ENCODE measurements at places on chromosomes 11 and 22. TPM values are rescaled to one million over a fixed set of nuclear protein-coding genes. Genes with fewer than 3 reads are reported as not detected.

GRCh38 chr11:8036002-8036802 lies 44.8 kb upstream of the TUB start:
- no peak for DNase-seq
- H3K4me1 ChIP-seq, result no peaks in the 10 kb centered on the region
- H3K36me3 ChIP-seq, result no peaks in the 10 kb centered on the region
- no peak overlapping the region for H3K4me3 ChIP-seq
- H3K27me3 ChIP-seq, result no peaks in the 10 kb centered on the region

Gene IL10RA
- total RNA-seq, result 24.6 TPM

Gene NXPE2
- total RNA-seq, result 20.2 TPM

DNA sequence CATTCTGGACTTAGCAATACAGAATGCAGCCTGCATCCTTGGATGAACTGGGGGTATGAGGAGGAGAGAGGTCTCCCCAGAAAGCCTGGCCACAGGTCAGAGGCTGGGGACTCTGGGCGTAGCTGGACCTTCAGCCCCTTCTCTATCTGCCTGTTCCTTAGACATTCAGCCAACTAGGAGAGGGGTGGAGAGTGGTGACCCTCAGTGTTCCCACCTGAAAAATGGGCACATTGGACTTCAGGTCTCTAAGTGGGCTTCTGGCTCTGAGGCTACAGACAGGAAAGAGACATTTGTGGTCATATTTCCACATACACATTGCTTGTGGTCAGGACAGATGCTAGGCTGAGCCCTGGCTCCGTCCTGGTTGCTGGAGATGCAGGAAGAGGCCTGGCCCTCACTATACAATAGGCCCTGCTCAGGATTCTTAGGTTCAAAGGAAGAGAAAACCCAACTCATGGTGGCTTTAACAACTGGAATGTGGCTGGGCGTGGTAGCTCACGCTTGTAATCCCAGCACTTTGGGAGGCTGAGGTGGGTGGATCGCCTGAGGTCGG lies 30.1 kb upstream of the CBX7 start:
- no peak overlapping the region for H3K4me3 ChIP-seq
- no peaks in the 10 kb centered on the region for H3K36me3 ChIP-seq
- no peaks in the 10 kb centered on the region for H3K4me1 ChIP-seq

DNA sequence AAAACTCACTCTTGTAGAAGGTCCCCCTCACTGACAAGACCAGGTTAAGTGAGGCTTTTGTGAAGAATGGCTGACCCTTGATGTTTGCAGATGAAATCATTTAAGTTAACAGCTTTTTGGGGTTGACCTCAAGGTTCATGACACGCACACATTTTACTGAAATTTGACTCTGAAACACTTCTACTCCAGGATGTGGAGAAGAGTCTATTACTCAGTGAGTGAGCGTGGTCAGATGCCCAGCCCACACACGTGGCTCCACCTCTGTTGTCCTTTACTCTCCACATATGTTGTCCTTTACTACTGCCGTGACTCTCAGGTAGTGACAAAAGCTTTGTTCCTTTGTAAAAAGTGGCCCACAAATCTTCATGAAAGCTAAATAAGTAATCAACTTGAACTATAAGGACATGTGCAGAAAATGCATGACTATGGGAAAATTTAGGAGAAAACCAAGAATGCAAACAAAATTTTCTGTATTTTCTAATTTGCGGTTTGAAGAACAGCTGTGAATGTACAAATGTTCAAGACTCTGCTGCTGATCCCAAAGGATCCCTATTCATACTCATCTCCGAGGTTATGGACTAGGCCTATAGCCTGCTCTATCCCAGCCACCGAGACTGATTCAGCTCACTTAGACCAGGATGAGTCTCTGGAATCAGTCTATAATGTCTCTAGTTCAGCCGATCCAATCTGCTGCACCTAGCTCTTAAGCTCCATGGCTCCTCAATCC lies 22.4 kb downstream of the XRRA1 start:
- no peak overlapping the region for H3K4me3 ChIP-seq
- H3K27me3 ChIP-seq, result no peaks in the 10 kb centered on the region
- no peaks in the 10 kb centered on the region for H3K4me1 ChIP-seq
- no peaks in the 10 kb centered on the region for H3K36me3 ChIP-seq

DNA sequence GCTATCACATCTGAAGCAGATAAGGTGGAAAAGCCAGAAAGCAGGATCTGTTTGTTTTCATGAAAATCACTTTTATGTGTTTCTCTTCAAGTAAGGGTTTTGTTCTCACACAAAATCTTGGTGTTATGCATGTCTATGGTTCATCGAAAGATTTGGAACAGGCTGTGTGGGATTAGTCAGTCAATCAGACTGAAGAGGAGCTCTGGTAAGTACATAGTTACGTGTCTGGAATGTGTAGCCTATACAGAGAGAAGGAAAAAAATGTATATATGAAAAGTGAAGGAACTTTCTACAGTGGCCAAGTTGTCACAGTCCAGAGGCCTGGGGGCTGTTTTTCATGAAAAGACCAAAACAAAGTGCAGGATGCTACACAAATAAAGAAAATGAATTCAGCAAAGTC lies 156.7 kb downstream of the CNTN5 start:
- no peaks in the 10 kb centered on the region for H3K4me1 ChIP-seq
- DNase-seq, result no peak
- no peaks in the 10 kb centered on the region for H3K27me3 ChIP-seq
- H3K4me3 ChIP-seq, result no peak overlapping the region
- H3K27ac ChIP-seq, result no peak overlapping the region

- no peak for DNase-seq
- no peaks in the 10 kb centered on the region for H3K4me1 ChIP-seq
- H3K27ac ChIP-seq, result no peak overlapping the region
- H3K4me3 ChIP-seq, result no peak overlapping the region
- no peaks in the 10 kb centered on the region for H3K27me3 ChIP-seq
Measured at GRCh38 chr11:126808836-126809235, 191.7 kb downstream of the KIRREL3 start.

Gene OR51B6
- total RNA-seq, result not detected

Gene PRR5L
- total RNA-seq, result 203 TPM

Measured in transverse colon (tissue), 4 donors.